ENCODE measurements at places on chromosomes 1 and 21. TPM values are rescaled to one million over a fixed set of nuclear protein-coding genes. Genes with fewer than 3 reads are reported as not detected.

GRCh38 chr1:109091078-109091838 is 694 bp downstream of the TMEM167B start:
- DNase-seq: no peak

- no peak for DNase-seq
Observed at GRCh38 chr21:31418377-31419001, 74.4 kb upstream of the TIAM1 start.

SCMH1 gene
- 44.8 TPM for polyA plus RNA-seq

- no peak for DNase-seq
Observed at GRCh38 chr1:84286071-84286470, 15.4 kb upstream of the SAMD13 start.

INTS11 gene
- 119 TPM for polyA plus RNA-seq

IQCC gene
- polyA plus RNA-seq: 2.3 TPM

GRCh38 chr1:227793079-227793947 is 22.2 kb upstream of the PRSS38 start:
- no peak for DNase-seq

DNA sequence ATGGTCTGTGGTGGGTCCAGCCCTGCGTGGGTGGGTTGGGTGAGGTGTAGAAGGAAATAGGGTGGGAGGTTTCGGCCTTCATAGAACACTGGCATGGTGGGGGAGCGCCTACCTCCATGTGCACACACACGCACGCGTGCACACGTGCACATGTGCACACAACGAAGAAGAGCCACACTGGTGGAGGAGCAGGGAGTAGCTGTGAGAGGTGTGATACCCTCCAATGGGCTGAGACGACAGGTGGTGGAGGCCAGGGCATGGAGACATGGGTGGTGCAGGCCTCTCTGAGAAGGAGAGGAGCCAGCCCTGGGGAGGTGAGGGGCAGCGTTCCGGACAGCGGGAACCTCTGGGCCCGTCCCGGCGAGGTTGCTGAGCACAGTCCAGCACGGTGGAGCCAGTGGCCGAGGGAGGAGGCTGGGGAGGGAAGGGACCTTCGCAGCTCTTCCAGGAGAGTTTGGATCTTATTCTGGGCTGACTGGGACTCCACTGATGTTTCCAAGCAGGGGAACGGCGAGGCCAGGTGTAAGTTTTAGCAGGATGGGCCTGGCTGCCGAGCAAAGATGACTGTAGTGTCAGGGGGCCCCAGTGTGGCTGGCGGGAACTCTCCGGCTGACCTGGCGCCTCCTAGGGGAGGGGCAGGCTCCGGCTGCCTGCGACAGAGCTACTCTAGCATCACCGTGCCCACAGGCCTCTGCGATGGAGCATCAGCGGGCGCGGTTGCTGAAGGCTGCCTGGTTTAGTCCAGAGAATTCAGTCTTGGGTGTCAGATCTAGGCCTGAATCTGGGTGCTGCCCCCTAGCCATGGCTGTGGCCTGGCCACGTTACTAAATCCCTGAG is 107.2 kb downstream of the ARHGEF10L start:
- no peak for DNase-seq

- no peak for DNase-seq
Observed at GRCh38 chr1:199460933-199461332, 566.6 kb upstream of the NR5A2 start.

DNAJC28 gene
- 2.6 TPM for polyA plus RNA-seq

GRCh38 chr1:230228236-230228897 is 161.3 kb downstream of the GALNT2 start:
- DNase-seq: no peak

DNA sequence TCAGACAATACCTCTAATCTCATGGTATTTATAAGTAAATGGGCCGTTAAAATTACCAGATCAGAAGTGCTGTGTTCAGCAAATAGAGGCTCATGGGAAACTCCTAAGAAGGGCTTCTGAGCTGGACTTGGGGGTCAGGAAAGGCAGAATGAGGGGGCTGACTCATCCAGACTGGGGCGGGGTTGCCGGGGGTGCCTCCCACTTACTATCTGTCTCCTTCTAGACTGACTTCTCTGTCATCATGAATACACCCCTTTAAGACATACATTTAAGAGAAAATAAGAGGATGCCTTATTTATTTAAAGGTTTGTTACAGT is 96.0 kb upstream of the ERRFI1 start:
- DNase-seq: no peak
